Stimulated activated CD8-positive, alpha-beta memory T cell treated with anti-CD3 and anti-CD28 coated beads, Interleukin-15, amount 100 ng/mL, for 4 hours (primary cell): ENCODE measurements at places on chromosomes 1 and 21.

GRCh38 chr1:159228554-159228953 is 23.9 kb downstream of the ACKR1 start:
- no peak for DNase-seq

DNA sequence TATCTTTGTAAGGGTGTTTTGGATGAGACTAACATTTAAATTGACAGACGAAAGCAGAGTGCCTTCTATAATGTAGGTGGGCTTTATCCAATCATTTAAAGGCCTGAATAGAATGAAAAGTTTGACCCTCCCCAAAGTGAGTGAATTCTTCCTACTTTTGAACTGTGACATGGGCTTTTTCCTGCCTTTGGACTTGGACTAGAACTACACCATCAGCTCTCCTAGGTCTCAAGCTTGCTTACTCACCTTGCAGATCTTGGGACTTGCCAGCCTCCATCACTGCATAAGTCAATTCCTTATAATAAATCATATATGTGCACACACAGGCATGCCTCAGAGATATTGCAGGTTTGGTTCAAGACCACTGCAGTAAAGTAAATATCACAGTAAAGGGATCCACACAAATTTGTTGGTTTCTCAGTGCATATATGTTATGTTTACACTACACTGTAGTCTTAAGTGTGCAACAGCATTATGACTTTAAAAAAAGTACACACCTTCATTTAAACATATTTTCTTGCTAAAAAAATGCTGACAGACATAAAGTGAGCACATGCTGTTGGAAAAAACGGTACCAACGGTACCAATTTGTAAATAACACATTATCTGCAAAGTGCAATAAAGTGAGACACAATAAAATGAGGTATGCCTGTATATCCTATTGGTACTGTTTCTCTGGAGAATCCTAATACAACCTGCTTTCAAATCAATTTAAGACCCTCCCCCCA is 51.6 kb upstream of the ATF3 start:
- no peak for DNase-seq

DNA sequence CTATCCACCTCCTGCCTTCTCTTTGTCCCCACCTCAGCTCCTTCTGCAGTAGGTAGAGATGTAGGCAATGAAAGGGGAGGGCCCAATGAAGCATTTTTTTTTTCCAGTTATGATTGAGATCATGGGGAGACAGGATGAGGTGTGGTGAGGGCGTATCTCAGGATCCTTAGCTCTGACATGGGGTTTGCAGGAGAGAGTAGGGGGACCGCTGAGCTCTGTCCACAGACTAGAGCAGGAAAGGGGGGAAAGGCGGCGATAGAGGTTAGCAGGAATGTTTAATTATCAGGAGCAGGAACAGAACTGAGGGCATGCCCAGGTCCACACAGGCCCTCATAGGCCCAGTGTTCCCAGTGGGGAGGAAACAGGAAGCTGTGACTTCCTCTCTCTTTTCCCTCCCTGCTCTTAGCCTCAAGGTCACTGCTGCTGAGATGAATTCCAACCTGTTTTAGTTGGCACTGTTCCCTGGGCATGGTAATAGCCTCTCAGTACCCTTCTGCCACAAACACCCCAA is 901 bp upstream of the RXFP4 start:
- no peak for DNase-seq

DNA sequence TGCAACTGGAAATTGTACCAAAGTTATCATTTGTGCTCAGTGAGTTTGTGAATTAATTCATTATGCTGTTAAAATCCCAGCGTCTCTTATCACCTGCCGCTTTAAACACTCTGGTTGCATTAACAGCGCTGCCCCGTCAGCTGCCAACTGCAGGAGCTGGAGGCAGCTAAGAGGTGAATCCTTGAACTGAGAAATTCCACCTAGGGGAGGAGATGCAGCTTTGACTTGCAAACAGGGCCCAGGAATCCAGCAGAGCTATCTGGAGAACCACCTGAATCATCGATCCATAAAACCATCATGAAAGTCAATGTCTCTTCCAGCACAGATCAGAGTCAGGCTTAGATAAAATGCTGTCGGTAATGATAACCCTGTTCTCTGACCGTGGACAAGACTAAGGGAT is 140.7 kb upstream of the PTBP2 start:
- DNase-seq: no peak

GRCh38 chr1:198890214-198890930 is 251.5 kb downstream of the PTPRC start:
- no peak for DNase-seq

GRCh38 chr1:198449261-198449660 is 91.2 kb downstream of the ATP6V1G3 start:
- no peak for DNase-seq

- DNase-seq: no peak
These were observed 18.7 kb upstream of the MTF1 start for GRCh38 chr1:37878071-37878470.

- DNase-seq: no peak
These were observed 10.2 kb upstream of the DMRTB1 start for GRCh38 chr1:53449021-53449420.

- DNase-seq: no peak
These were observed 151.6 kb downstream of the CNIH3 start for GRCh38 chr1:224767676-224768075.

- no peak for DNase-seq
These were observed 292.7 kb downstream of the SDCCAG8 start for GRCh38 chr1:243548516-243548915.

GRCh38 chr1:235342039-235342438 is 13.7 kb downstream of the GGPS1 start:
- no peak for DNase-seq

- DNase-seq: no peak
These were observed 50.6 kb downstream of the CD247 start for GRCh38 chr1:167467752-167468151.

DNA sequence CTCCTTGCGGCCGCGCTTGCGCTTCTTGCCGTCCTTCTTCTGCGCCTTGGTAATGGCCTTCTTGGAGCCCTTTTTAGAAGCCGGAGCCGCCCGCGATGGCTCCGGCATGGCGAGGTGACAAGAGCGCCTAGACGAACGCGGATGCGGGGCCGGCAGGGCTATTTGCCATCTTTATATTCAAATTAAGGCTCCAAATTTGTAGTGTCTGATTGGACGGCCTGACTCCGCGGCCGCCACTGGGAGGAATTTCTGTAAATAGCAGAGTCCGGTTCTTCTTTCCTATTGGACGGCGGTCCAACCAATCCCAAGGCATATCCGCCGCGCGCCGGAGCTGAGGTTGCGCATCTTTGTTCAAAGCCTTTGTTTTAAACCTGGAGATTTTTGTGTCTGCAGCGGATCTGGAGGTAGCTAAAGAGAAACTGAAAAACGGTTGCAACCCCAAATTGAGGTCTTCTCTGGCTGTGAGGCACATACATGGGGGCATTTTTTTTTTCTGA is 22.6 kb upstream of the RNF187 start:
- peak; percentile 65 for DNase-seq

- DNase-seq: no peak
These were observed 3.3 kb upstream of the CNR2 start for GRCh38 chr1:23916209-23917131.

DNA sequence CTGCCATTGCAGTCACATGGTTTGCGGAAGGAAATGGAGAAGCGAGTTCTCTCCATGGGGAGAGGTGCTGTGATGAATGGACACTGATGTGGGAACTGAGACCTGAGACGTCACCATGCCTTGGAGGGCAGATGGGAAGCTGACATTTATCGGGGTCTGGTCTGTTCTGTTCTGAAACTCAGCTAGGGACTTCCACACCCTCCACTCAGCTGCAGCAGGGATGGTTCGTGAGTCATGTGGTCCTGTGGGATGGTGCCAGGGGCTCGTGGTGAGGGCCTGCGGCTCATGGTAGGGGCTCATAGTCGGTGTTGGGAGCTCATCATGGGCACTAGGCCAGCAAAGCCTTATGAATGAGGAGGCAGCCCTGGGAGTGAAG is 6.1 kb downstream of the GPR137B start:
- no peak for DNase-seq

GRCh38 chr1:55214934-55215193 is 300 bp downstream of the USP24 start:
- peak; percentile 9 for DNase-seq

DNA sequence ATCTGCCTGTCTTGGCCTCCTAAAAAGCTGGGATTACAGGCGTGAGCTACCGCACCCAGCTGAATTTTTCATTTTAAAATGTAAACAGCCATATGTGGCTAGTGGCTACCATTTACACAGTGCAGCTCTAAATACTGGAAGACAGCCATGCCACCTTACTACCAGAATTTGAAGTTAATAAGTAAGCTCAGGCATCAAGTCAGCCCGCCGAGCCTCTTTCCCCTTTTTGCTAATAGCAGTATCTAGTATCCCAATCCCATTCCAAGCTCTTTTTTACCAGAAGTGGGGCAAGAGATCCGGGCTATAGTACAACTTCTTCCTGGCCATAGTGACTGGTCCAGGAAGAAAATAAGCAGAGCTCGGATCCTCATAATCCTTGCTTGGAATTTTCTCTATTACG is 15.1 kb downstream of the TAF13 start:
- no peak for DNase-seq

- DNase-seq: no peak
These were observed 93.7 kb downstream of the WDR3 start for GRCh38 chr1:118023199-118023598.

DNA sequence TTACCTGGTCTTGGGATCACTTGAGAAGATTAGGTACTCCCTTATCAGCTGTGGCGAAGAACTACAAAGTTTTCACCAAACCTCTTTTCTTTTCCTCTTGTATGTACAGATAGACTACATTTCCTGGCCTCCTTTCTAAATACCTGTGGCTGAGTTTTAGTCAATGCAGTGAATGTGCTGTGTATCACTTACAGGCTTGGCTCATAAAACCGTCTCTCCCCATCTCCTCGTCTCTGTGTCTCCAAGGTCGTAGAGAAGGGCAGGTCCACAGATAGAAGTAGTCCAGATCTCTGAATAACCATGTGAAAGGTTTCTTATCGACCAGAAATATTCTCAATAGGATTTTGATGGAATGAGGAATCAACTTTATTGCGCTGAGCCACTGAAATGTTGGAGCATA is 9.0 kb upstream of the JUN start:
- no peak for DNase-seq

DNA sequence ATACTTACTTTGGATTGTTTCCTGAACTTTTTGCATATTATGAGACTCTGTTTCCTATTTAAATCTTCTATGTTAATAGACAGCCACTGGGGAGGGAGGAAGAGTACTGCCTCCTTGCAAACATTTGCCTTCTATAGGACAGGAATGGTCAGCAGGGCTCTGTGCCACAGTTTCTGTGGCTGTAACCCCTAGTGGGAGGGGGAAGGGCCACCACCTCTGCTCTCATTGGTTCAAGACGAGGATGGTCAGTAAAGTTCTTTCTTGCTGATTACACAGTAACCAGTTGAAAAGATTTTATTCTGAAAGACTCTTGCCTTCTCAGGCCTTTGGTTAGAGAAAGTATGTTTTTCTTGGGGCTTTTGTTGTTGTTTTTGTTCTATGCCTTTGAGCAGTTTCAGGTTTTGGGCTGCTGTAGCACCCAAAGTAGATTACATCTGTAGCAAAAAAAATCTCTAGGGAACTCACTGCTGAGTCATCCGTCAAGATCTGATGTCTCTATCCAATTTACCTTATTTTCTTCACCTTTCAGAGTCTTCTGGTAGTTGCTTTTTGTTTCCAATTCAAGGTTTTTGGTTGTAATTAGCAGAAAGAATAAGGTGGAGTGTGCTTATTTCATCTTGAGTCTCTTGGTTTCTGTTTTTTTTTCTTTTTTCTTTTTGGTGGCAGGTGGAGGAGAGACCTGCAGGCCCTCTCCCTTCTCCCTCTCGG is 23.1 kb downstream of the SLC35A3 start:
- no peak for DNase-seq

- no peak for DNase-seq
These were observed 229.3 kb downstream of the DISC1 start for GRCh38 chr1:231855926-231856325.

GRCh38 chr1:14939527-14940284 is 213.8 kb upstream of the TMEM51 start:
- no peak for DNase-seq

DNA sequence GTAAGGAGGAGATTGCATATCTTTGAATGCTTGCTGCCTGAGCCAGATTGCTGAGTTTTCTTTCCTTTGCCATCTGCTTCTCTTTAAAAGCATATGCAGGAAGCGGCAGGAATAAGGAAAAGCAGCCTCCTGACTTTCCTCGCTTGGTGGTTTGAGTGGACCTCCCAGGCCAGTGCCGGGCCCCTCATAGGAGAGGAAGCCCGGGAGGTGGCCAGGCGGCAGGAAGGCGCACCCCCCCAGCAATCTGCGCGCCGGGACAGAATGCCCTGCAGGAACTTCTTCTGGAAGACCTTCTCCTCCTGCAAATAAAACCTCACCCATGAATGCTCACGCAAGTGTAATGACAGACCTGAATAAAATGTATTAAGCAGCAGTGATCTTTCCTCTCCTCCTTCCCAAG is 1.5 kb downstream of the CORT start:
- DNase-seq: no peak

DNA sequence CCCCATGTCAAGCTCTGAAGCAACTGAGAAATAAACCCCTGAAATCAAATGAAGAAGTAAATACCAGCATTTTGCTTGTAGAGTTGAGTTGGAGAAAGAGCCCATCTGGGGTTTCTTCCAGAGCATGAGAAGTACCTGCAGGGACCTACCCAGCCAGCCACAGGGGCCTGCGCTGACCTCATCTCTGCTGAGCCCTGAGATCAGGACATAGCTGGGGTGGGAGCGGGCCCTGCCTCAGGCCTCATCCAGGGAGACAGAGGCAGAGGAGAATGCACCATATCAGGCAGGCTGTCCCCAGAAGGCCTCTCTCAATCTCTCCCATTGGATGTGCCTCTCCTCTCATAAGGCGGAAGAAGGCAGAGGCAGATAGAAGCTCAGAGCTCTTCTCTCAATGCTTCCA is 27.6 kb downstream of the RUNX1 start:
- no peak for DNase-seq

DNA sequence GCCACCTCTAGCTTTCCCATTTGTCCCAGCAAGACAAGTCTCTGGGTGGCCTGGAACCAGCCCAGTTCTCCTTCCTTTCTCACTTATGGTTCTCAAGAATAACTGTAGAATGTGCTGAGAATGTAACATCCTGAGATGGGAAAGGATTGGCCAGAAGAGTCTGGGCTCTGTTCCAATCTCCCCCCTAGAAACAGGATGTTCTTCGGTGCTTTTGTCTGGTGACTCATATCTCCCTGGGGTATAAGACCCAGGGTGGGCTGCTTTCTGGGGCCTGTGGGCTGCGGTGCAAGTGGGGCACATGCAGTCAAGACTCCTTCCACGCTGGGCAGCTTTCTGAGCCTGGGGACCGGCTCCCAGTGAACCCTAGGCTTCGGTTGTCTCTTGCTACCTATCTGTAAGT is 251.2 kb upstream of the POU3F1 start:
- DNase-seq: no peak
